Vagina (tissue), 2 donors: ENCODE measurements at places on chromosomes 16 and 17. TPM values are rescaled to one million over a fixed set of nuclear protein-coding genes. Genes with fewer than 3 reads are reported as not detected.

The UTS2R gene
- total RNA-seq = not detected

The OGFOD1 gene
- total RNA-seq = 14.5 TPM

The RAB26 gene
- 1.5 TPM for total RNA-seq

The TOM1L1 gene
- total RNA-seq = 17.7 TPM

The RUNDC3A gene
- total RNA-seq = 2.0 TPM

The WNK4 gene
- 1.2 TPM for total RNA-seq

The C16orf92 gene
- total RNA-seq = not detected

The KRT40 gene
- total RNA-seq = not detected

GRCh38 chr16:55349867-55350266, 25.9 kb downstream of the IRX6 start:
- DNase-seq = no peak

DNA sequence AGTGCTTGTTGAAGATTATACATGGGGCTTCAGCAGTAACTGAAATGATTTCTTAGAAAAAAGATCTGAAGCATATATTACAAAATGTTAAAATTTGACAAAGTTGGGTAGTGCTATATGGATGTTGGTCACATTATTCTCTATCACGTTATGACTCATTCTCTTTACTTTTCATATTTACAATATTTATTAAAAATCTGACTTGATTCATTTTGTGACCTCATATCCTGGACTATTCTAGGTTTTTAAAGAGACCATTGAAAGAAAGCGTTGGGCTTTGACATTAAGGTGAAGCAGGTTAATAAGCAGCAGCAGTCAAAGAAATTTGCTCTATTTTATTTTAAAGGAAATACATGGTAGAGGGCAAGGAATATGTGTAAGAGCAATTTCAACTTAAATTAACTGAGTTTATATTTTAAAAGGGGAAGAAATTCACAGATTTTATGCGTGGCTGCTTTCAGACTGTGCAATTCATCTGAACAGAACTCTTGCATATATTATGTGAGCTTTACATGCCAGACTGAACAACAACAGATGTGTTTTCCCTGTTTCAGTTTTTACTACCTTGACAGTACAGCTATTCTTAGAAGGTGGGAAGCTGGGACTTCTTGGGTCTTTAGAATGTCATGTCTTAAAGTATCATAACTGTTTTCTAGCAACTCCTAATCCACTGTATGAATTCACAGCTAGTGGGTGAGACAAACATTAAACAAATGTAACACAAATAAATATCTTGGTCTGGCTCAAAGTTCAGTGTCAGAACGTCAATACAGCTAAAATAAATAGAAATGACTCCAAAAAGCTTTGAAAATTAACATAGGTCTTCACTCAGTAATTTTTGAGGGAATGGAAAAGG, 10.4 kb upstream of the FAM20A start:
- DNase-seq = no peak

DNA sequence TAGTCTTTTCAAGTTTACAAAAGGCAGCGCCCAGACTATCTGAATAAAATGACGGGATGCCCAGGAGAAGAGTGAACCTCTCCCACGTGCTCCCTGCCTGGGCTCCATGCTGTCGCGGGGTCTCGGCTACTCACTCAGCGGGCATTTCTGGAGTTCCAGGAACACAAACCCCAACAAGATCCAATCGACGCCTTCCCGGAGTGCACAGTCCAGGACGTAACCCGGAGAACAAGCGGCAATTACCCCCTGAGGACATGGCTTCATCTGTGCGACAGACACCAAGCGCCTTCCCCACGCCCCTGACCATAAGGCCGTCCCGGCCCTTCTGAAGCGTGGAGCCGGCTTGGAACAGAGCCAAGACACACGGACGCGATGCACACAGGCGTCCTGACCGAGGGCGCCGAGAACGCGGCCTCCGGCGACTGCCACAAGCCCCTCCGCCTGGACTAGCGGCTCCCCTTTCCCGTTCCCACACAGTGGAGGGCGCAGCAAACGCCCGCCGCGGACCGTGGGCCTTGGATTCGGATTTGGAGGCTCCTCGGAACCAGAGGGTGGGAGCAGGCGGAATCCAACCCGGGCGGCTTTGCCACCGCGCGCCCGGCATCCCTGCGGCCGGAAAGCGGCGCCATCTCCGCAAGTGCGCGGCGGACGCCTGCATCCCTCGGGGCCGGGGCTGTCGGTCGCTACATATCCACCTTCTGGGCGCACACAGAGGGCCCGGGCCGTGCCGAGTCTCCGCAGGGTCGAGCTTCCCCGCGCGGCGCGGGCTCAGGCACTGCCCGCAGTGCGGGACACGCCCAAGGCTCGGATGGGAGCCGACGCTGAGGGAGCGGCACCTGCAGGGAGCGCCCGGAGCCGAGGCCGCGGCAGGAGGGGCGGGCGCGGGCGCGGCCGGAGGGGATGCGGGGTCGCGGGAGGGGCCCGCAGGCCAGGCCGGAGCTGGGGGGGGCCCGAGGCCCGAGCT, 725 bp downstream of the ABCA3 start:
- DNase-seq = peak; percentile 82

GRCh38 chr17:75109046-75109406, 743 bp upstream of the ARMC7 start:
- DNase-seq = no peak

DNA sequence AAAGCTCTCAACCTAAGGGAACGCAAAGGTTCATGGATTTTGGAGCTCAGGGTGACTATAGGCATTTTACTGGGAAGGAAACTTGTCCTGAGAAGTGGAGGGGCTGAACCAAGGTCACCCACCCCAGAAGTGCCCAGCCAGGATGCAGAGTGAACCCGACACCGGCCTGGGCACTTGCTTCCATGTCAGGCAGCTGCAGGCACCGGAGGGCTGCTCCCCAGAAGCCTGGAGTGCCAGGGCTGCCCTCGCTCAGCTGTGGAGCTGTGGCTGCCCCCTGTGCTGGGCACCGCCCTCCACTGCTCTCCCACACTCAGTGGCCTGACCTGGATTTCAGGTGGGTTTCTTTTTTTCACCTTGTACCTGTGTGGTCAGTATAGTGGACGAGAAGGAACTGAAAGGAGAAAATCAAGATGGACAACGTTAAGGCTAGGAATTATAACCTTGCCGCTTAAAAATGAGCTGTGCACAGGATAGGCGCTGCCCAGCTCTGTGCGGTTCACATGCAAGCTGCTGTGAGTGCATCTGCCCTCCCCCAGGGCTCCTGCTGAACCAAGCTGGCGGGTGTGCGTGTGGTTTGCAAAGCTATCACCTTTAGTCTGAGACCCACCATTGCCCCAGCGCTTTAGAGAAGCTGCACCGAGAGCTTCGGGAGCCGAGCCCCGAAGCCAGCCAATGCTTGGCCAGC, 2.2 kb downstream of the MAPK8IP3 start:
- no peak for DNase-seq

GRCh38 chr16:682493-683395, 1.4 kb downstream of the JMJD8 start:
- no peak for DNase-seq

- no peak for DNase-seq
Measured at GRCh38 chr16:11354733-11355574, 9.7 kb downstream of the RMI2 start.

DNA sequence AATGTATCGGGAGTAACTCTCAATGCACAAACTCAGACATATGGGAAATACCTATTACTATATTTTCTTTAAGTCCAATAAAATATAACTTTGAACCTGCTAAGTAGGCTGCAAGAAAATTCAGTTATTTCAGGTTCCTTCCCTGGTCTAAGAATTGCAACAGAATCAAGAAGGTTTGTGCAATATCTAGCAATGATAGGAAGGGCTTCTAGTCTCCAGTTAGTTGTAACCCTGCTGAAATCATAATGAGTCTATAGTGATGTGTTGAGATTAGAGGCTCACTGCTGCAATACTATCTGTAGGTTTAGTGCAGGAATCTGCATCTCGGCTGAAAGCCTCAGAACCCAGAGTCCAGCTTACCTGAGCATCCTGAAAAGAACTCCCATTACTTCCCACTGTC, 110.5 kb downstream of the PMP22 start:
- DNase-seq = no peak

DNA sequence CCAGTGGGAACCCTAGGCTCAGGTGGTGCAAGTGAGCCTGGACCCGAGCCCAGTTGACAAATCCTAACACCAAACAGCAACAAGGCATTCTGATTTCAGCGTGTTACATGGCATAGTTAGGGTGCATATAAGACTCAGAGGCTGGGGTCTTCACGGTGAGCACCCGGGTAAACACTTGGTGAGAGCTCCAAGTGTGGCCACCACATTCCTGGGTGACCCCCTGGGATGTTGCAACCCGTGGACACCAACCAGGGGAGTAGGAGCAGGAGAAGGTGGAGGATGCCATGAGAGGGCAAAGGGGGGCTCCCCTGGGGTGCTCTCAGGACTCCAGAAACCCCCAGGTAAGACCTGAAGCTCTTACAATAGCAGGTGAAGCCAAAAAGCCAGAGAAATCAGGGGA, 69.9 kb upstream of the CDH5 start:
- peak; percentile 64 for DNase-seq

DNA sequence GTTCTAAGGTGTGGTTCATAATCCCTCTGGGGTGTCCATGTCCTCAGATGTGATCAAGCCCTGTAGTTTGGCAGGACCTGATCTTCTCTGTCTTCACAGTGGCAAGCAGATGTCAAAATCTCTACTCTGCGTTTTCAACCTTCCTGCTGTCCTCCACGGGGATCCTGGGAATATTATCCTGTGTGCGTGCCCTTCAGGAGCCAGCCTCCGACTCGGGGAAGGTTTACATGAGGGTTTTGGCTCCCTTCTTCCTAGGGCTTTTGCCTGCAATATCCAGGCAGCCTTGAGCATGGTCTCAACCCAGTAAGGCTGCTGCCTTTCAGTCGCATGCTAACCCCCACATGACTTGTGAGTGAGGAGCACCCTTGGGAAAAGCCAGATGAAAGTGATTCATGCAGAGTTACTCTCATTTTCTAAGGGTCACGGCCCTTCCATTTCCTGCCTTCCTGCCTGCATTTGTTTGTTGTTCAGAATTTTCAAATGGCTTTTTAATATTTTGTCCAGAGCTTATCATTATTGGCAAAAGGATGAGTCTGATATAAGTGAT, 202.2 kb upstream of the CHMP6 start:
- DNase-seq = no peak

DNA sequence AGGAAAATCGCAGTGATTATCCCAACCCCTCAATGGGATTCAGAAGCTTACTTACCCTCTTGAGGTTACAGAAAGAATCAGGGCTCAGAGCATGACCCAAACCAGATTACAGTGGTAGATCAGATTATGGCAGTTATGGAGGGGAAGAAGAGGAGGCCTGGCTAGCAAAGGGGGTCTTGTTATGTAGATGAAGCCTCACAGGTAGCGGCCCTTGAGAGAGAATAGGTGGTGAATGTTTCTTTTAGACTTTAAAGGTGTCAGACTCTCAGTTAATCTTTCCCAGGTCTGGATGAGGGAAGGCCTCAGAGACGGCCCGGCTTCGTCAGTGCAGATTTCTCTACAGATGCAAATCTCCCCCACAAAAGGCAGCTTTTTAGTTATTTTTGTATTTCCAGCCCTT, 15.6 kb downstream of the RNF112 start:
- no peak for DNase-seq

GRCh38 chr17:64507413-64507782, 621 bp downstream of the CEP95 start:
- no peak for DNase-seq

GRCh38 chr17:20043021-20043420, 33.9 kb downstream of the SPECC1 start:
- DNase-seq = no peak

- no peak for DNase-seq
Measured at GRCh38 chr16:12771341-12771798, 32.3 kb downstream of the CPPED1 start.

DNA sequence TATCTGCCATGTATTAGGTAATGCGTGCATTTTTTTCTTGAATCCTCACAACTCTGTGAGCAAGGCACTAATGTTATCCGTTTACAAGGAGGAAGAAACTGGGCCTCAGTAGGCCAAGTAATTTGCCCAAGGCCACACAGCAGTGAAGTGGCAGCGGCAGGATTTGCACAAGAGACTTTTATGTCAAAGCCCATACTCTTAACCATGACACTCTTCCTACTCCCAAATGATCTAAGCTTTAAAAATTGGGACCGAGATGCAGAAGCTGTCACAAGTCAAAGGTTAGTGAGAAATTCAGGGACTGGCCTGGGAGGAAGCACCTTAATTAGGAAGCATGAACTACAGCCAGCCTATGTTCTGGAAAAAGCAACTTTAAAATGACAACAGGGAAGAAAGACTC, 10.7 kb downstream of the MAP3K14 start:
- no peak for DNase-seq

- DNase-seq = no peak
Measured at GRCh38 chr17:77563439-77564102, 394.9 kb upstream of the TNRC6C start.

DNA sequence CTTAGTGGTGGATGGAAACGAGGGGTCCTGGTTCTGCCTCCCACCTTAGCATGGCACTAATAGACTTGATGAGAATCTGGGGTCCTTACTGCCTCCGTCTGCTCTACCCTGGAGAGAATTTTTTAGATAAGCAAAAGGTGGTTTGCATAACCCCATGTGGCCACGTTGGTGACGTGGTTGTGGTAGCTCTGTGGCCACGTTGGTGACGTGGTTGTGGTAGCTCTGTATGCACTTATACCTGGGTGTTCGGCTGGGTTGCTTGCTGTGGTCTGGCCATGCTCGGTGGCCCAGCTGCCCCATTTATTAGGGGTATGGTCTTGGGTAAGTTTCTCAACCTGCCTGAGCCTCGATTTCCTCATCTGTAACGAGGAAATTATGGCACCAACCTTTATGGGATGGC, 13.0 kb downstream of the SPIRE2 start:
- no peak for DNase-seq
